T follicular helper cell (primary cell): ENCODE measurements at places on chromosomes 16 and 17.

DNA sequence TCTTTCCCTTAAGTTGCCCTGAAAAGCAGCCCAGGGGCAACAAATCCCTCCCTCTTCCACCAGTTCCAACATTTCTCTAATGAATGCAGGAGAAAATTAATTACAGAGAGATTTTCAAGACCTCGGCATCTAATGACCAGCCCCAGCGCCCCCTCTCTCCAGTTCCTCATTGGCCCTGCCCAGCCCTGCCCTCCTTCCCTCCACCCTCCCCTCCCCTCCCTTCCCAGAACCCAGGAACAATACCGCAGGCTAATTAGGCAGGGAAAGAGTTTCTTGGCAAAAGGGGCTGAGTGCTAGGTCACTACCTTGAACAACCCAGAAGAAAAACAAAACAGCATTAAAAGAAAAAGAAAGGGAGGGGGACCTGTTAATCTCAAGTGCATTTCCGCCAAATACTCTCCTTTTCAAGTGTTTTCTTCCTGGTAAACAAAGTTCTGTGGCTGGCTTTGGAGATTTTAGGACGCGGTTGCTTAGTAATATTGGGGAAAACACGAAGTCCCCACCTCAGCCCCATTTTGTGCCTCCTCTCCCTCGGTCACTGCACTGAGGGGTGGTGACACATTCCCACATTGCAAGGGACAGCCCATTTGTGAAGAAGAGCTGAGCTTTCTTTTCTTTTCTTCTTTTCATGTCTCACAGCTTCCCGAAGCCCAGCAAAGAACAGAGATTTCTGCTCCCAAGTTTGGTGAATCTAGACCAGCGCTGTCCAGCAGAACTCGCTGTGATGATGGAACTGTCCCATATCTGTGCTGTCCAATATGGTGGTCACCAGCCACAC is 215.4 kb downstream of the SOX9 start:
- no peak for DNase-seq

GRCh38 chr17:76640550-76641380 is 2.8 kb downstream of the ST6GALNAC1 start:
- DNase-seq, result no peak

DNA sequence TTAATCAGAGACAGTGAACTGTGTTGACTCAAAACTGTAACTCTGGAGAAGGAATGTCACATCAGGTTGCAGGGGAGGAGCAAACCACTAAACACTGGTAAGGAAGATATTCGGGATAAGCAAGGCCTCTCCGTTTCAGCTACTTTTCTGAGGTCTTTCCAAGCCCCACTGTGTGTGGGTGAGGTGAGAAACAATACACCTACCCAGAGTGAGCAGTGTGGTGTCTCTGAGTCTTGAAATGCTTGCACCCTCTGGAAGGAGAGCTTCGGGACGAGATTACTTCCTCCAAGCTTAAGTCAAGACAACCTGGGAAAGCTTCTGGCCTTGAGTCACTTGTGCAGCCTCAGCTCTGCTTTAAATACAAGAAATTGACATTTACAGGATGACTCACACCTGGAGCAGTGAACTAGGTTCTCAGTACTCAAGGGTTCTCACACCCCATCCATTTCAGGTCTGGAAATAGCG is 2.5 kb upstream of the MAP3K14 start:
- no peak for DNase-seq

DNA sequence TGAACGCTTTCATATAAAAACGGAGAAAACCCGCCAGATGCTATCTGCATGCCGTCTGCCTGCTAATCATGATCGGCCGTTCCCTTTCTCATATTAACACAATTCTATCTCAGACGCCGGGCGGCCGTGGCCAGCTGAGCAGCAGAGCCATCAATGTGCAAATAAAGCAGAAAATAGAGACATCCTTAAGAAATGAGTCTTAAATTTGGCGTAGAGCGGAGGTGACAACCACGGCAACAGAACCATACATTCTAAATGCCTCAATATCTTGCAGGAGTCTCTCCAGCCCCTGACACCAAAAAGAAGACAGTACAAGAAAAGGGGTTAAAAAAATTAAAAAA is 2.7 kb upstream of the IRX5 start:
- no peak for DNase-seq

DNA sequence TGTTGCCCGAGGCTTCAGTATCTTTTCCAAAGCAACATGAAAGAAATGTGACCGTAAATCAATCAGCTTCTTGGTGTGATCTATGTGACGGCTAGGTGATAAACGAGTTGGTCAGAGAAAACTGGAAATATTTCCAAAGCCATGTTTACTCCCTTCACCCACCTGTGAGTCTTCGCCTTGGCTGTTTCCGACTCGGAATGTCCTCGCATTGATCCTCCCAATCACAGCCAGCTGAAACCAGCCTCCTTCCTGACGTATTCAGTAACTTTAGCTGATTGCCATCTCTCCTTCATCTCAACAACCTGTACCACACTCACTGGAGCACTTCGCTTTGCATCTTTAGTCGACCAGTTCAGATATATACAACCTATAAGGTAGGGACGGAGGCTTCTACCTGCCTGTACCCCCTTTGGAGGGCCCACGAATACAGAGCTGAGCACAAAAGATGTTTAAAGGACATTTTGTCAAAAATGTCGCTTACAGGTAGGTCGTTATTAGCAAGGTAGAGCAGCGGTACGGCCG is 705 bp downstream of the KRABD2 start:
- DNase-seq, result no peak

DNA sequence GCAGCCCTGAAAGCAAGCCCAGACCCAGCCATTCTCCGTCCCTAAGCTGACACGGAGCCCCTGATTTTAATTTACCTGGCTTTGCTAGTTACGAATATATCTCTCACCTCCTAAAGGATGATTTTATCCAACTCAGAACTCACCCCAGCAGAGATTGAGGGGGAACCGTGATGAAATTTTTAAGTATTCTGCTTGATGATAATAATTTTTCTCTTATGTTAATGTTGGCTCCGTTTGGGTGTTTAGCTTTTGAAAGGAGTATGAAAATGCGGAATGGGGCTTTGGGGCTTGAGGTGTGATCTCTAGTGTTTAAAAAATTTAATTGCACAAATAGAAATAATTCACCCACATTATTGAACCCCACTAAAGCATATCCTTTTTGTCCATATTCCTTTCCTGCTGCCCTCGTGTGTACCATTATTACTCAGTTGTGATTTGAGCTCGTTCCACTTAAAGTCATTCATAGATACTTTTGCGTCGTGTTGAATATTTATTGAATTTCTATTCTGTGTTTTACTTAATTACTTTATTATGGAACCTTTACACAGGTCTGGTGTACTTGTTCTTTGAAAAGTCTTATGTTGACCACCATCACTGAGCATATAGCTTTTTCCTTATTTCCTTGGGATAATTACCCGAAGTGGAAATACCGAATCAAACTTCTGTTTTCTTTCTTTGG is 775 bp downstream of the PRPSAP2 start:
- no peak for DNase-seq

DNA sequence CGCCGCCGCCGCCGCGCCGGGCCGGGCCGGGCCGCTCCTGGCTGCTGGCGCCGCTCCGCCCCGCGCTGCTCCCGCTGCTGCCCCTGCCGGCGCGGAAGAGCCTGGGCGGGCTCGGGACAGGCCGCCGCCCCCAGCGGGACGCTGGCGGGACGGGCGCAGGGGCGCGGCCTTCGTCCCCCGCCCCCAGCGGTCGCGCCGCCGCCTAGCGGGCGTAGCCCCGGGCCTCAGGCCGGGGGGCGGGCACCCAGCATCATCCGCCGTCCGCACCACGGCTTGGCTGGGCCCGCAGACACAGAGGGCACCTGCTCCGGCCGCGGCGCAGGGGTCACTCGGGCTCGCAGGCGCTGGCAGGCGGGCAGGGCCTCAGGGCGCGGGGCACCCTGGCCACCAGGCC is at the start of gene AMFR:
Gene AMFR, minus strand, starts transcription at position 107 of the 394 bp plus-strand sequence. CDS start 218 bp downstream, outside the sequence.
- DNase-seq, result peak; percentile 50

DNA sequence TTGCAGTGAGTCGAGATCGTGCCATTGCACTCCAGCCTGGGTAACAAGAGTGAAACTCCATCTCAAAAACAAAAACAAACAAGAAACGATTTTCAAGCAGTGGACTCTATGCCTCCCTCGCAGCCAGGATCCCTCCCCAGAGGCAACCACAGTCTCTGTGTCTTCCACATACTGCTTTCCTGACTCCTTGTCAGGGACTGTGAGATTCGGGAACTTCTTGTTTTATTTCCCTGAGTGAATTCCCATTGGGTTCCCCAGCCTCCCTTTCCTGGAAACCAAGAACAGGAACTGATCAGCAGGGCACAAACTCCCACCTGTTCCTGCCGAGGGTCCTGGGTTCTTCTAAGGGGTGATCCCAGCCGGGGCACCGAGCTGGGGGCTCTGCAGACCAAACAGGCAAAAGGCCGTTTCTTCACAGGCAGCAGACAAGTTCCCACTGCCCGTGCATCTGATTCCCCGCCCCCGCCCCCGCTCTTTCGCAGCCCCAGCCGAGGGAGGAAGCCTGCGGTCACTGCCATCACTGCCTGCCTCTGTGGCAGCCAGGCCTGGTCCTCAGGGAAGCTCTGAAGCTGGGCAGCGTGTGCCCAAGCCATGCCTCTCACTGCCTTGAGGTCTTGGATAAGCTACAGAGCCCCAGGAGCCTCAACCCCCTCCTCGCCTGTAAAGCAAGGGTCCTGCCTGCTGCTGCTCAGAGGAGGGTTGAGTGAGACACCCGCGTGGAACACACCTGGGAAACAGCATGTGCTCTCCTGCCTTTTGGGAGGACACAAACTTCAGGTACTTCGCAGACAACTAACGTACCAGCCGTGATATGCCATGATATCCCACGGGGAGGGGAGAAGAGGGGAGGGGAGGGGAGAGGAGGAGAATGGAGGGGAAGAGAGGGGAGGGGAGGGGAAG is 5.5 kb upstream of the PIEZO1 start:
- DNase-seq, result no peak

DNA sequence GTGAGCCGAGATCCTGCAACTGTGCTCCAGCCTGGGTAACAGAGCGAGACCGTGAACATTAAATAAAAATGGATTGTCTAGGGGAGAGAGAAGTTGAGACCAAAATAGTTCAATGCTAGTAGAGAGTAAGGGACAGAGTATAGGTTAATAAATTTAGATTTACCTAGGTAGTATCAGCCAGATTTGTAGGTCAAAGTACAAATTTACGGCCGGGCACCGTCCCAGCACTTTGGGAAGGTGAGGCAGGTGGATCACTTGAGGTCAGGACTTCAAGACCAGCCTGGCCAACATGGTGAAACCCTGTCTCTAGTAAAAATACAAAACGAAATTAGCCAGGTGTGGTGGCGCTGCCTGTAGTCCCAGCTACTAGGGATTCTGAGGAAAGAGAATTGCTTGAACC is 12.2 kb upstream of the BMERB1 start:
- no peak for DNase-seq

- no peak for DNase-seq
These were observed 35.3 kb upstream of the HELZ start for GRCh38 chr17:67280279-67280678.
